ENCODE measurements at places on chromosomes 13 and 19.

- DNase-seq, result peak; percentile 52
Observed at GRCh38 chr19:31316201-31316951, 32.9 kb downstream of the TSHZ3 start.

DNA sequence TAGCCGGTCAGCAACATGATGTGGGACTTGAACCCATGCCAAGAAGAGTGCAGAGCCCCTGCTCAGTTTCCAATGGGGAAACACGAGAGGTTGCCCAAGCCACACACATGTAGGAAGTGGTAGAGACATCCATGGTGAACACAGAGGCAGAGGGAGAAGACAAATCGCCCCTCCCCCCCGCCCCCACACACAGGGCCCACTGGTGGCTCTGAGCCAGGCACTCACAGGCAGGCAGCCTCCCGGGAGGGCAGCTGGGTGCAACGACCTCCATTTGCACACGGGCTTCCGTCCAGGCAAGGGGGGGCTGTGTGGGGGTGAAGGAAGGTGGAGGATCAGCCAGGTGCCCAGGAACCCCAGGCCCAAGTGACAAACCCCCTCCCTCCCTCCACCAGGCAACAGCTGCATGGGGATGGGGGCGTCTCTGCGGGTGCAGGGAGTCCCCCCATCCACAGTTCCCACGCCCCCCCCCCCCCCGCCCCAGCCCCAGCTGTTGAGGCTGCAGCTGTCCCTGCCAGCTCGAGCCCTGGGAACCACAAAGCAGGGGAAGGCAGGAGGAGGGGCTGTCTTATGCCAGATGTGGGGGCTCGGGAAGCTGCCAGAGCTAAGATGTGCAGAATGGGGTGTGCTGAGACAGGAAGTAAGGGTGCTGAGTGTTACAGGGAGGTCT, 3.4 kb downstream of the NOTCH3 start:
- DNase-seq, result no peak

- peak; percentile 57 for DNase-seq
Observed at GRCh38 chr13:78608688-78609463, 5.5 kb upstream of the POU4F1 start.

GRCh38 chr13:110627351-110627750, 12.0 kb downstream of the NAXD start:
- DNase-seq, result peak; percentile 83

- DNase-seq, result no peak
Observed at GRCh38 chr19:38228491-38229439, 4.7 kb upstream of the DPF1 start.

DNA sequence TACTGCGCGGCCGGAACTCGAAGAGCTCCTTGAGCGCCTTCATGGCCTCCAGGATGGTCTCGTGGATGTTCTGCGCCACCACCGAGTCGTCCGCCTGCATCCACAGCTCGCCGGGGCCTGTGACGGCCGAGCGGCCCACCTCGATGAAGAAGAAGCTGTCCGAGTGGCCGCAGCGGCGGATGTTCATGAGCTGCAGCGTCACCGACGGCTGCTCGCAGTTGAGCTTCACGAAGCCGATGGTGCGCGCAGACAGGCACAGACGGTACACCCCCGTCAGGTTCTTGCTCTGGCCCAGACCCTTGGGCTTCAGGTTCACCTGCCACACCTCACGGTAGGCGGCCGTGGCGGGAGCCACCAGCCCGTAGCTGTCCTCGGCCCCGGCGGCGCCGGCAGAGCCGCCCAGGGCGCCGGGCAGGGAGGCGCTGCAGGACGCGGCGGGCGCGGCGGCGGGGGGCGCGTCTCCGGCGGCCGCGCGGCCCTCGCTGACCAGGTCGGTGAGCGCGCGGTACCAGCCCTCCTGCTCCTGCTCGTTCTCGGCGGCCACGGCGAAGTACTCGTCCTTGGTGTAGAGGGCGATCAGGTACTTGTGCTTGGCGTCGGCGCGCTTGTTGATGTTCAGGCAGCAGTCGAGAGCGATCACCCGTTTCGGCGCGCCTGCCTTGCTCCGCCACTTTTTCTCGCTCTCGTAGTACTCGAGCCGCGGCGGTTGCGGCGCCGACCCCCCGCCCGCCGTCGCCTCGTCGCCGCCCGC, 1.1 kb downstream of the IRS2 start:
- DNase-seq, result peak; percentile 75

GRCh38 chr19:35135389-35135909, 590 bp upstream of the LGI4 start:
- peak; percentile 89 for DNase-seq

DNA sequence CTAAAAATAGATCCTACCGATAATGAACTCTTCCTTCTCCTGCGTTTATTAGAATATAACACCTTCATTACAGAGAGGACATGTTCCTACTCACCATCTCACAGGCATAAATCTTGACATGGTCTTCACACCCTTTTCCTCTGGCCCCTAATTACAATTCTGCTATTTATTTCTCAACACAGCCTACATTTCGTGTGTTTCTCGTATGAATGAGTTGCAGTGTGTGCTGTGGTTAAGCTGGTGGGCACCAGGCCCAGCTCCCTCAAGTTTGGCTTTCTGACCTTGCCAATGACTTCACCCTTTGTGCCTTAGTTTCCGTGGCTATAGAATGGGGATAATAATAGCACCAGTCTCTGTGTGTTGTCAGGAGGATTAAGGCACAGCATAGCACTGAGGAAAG, 12.3 kb upstream of the KATNAL1 start:
- DNase-seq, result no peak

GRCh38 chr19:29724102-29724641, 9.1 kb upstream of the C19orf12 start:
- DNase-seq, result no peak

DNA sequence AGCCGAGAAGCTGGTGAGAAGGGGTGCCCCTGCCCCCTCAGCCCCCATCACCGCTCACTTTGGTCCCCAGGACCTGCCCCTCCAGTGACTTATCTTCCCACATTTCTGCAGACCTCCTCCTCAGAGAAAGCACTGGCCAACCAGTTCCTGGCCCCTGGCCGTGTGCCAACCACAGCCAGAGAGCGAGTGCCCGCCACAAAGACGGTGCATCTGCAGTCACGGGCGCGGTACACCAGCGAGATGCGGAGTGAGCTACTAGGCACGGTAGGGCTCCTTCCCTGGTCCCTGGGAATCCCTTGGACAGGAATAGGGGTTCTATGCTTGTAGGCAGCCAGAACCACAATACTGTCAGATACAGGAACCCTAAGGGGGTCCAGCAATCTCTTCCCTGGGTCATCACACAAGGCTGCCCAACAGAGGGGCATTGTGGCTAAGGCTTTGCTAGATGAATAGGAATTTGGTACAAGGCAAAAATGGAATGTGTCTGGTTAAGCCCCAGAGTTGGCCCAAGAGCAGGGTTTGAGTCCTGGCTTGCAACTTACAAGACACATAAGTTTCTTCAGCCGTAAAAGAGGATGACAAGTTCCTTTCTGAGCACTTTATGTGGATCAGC, 1.0 kb downstream of the USE1 start:
- no peak for DNase-seq

- DNase-seq, result peak; percentile 45
Observed at GRCh38 chr13:21008026-21008425, 53.4 kb downstream of the LATS2 start.

- no peak for DNase-seq
Observed at GRCh38 chr13:72565893-72566292, 161.5 kb downstream of the MZT1 start.

Measured in islet precursor cell (in vitro differentiated cells).